ENCODE measurements at places on chromosomes 4 and X. TPM values are rescaled to one million over a fixed set of nuclear protein-coding genes. Genes with fewer than 3 reads are reported as not detected.

- DNase-seq, result no peak
Measured at GRCh38 chr4:150743564-150744342, 161.8 kb downstream of the MAB21L2 start.

- no peak for DNase-seq
Measured at GRCh38 chrX:11254417-11255109, 38.6 kb upstream of the AMELX start.

GRCh38 chr4:96186593-96186992 is 346.7 kb downstream of the PDHA2 start:
- DNase-seq, result no peak

- DNase-seq, result peak; percentile 22
Measured at GRCh38 chr4:100289530-100289888, 99.2 kb upstream of the DDIT4L start.

DNA sequence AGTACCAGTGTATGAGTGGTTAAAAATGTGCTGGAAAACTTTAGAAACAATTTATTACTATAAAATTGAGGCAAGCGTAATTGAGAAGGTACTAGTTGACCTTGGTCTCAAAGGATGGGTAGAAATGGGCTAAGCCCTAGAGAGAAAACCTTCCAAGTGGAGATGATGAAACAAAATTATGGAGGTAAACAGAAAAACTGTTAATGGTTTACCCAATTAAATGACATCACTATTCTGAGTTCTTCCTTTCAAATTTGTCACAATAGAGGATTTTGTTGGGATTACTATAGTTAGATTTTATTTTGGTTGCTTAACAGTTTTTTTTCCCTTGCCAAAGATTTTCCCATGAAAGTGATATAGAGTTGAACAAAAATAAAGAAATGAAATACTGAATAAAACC is 1302.5 kb upstream of the TENM3 start:
- no peak for DNase-seq

DNA sequence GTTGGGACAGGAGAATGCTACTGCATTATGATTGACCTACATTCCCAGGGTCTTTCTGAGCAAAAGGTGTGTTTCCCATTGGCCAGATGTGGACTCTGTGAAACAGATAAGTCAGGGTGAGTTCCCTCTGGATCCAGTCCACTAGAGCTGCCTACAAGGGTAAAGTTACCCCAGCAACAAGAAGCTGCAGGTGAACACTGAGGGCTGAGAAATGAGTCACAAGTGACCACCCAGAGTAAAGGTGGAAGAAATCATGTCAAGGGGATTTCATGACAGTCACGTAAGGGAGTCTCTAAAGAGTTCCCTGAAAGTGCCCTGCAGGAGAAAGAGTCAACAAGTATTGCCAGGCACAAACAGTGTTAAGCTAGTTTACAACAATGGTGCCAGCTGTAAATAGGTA is 16.3 kb downstream of the F8A1 start:
- no peak for DNase-seq

GRCh38 chrX:63920875-63921274 is 135.9 kb upstream of the ARHGEF9 start:
- no peak for DNase-seq

The KIAA1210 gene
- 0.07 TPM for total RNA-seq

The PDZD11 gene
- 69.5 TPM for total RNA-seq
